EH (cell line): ENCODE measurements at places on chromosomes 2 and 18.

GRCh38 chr2:212078103-212078502 lies 460.5 kb downstream of the ERBB4 start:
- no peak for DNase-seq

DNA sequence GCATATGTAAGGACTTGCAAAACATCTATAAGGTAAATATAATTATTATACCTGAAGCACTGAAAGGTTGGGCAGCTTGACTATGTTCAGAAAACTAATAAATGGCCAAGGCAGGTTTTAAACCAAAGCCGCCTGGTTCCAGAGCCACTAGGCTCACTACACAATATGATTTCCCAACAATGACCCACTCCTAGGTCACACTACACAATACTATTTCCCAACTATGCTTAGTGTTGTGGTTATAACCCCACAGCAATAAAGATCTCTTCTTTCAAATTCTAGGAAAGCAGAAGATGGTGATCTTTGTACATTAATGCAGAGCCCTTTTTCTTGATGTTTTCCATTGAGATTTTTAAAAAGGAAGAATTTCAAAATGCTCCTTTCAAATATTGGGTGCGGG lies 180.4 kb downstream of the CYRIA start:
- DNase-seq = no peak

- DNase-seq = no peak
Observed at GRCh38 chr2:118309257-118309945, 221.1 kb downstream of the INSIG2 start.

- DNase-seq = no peak
Observed at GRCh38 chr18:62186499-62186773, 420 bp downstream of the PIGN start.

- no peak for DNase-seq
Observed at GRCh38 chr2:241201445-241202267, 13.2 kb downstream of the ANO7 start.

- DNase-seq = peak; percentile 73
Observed at GRCh38 chr2:19235308-19235707, 123.1 kb downstream of the OSR1 start.

DNA sequence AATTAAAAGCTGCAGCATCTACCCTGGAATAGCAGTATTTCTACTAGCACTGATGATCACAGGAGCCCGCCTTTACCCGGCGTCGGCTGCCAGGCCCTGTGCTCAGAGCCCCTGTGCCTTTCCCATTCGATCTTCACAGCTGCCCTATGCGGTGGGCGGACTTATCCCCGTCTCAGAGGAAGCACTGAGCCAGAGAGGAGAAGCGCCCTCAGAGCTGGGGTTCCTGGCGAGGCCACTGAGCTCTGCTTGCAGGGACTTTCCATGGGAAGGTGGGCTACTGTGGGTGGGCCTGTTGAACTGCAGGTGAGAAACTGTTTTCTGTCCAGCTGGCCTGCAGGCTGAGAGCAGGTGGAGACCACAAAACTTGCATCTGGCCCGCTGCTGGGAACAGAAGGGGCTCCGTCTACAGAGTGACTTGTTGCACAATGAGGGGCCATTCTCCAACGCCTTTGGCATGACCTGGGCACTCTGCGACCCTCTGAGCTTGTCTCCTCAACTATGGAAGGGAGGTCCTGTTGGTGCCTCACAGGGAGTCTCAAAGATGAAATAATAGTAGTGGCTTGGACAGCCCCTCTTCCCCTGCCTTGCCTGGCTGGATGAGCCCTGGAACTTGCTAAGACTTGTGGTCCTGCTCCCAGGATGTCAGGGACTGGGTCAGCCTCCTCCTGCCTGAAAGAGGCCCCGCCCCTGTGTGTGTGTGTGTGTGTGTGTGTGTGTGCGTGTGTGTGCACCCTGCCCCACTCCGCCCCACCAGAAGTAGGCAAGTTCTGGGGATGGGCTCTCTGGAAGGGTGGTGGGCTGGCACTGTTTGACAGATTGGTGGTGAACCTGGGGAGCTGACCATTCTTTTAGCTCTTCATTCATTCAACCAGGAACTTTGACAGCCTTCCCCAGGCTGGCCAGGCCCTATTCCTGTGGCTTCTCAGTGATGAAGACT lies 32.7 kb downstream of the GLI2 start:
- DNase-seq = no peak

- DNase-seq = no peak
Observed at GRCh38 chr2:130341562-130342019, 1.1 kb upstream of the IMP4 start.

DNA sequence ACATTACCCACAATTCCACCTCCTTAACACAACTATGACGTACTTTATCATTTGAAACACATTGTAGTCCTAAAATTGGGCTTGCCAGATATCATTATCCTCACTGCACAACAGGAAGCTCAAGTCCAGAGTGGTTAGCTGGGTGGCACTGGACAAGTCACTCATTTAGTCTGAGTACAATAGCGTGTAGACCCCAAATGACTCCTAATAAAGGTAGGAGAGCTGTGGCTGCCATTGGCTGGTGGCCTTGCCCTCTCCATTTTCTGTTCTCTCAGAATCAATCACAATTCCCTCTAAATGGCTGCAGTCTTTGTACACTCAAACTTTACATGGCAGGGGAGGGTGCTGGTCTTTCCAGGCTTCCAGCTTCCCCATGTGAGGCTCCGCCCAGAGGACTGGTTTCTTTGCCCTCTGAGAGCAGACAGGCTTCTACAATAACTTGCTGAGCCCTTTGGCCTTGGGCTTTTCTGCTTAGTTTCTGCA lies 11.7 kb downstream of the PSTPIP2 start:
- no peak for DNase-seq
